ENCODE measurements at places on chromosomes 6 and 20. TPM values are rescaled to one million over a fixed set of nuclear protein-coding genes. Genes with fewer than 3 reads are reported as not detected.

The ESR1 gene
- 0.35 TPM for polyA plus RNA-seq

The GLP1R gene
- polyA plus RNA-seq = not detected

DNA sequence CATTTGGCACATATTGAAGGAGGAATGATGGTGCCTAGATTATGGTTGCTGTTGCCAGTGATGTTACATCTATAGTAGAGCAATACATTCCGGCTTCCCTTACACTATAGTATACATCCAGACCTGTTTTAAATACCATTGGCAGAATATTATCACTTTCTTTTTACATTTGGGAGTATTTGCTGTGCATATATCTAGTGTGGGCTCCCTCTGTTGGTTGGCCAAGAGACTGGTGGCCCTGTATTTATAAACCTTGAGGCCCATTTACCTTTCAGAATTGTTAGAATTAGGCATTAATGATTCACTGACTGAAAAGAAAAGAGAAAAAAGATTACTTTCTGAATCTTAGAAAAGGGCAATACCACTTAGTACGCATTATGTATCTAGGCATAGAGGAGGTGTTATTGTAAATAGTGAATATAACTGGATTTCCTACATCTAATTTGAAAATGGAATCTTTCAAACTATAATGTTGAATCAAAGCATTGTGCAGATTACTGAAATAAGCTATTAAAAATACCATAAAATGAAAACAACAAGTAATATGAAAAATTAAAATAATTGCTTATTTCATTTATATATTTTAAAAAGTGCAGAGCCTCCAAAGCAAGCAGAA lies 628.8 kb upstream of the MAN1A1 start:
- peak; percentile 22 for DNase-seq

GRCh38 chr6:2862712-2863181 lies 21.1 kb upstream of the SERPINB1 start:
- DNase-seq = no peak

GRCh38 chr20:35502352-35502751 lies 27.1 kb downstream of the C20orf173 start:
- DNase-seq = no peak

The MYH7B gene
- 0.03 TPM for polyA plus RNA-seq

The MYCT1 gene
- 0.08 TPM for polyA plus RNA-seq

- no peak for DNase-seq
These were observed 632.0 kb downstream of the HTR1B start for GRCh38 chr6:76831299-76831698.

- no peak for DNase-seq
These were observed 166.2 kb upstream of the CHD6 start for GRCh38 chr20:41784209-41784958.

DNA sequence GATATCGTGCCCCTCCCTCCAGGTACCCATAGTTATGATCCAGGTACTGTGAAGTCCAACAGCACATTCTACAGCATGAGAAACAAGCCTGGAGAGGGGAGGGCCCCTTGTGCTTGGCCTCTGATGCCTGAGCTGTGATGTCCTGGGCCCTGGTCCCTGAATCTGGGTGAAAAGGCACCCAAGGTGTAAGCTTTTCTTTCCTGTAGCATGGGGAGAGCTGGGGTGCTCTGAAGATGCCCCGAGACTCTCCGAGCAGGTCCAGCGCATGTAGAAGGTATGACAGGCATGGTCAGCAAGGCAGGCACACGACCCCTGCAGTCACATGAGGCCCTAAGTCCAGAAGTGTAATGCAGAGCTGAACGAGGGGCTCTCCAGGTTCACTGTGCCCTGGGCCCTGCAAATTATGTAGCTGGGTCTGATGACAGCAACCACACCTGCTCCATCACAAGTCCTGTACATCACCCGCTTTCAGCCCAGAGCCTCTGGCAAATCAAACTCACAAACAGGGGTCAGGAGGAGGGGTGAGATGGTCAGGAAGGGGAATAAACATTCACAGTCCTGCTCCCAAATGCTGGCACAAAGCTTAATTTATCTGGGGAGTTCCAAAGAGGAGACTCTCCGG lies 1.8 kb upstream of the CTSZ start:
- no peak for DNase-seq

DNA sequence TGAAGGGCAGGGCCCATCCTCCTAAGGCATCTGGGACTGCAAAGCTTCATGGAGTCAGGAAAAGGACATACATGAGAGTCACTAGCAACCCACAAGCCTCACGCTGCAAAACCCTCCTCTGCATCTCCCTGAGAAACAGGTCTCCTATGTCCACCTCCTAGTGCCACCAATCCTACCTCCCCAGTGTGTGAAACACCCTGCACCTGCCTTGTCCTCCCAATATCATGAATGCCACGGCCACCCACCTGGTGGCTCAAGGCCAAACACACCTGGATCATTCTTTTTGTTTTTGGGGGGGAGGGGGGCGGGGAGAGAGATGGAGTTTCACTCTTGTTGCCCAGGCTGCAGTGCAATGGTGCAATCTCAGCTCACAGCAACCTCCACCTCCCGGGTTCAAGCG lies 90.5 kb downstream of the ZMYND8 start:
- DNase-seq = no peak

The CTCFL gene
- polyA plus RNA-seq = not detected

The SNAP91 gene
- polyA plus RNA-seq = 0.02 TPM

The GRIK2 gene
- 0.40 TPM for polyA plus RNA-seq

GRCh38 chr20:10280018-10280908 lies 61.6 kb downstream of the SNAP25 start:
- peak; percentile 39 for DNase-seq

DNA sequence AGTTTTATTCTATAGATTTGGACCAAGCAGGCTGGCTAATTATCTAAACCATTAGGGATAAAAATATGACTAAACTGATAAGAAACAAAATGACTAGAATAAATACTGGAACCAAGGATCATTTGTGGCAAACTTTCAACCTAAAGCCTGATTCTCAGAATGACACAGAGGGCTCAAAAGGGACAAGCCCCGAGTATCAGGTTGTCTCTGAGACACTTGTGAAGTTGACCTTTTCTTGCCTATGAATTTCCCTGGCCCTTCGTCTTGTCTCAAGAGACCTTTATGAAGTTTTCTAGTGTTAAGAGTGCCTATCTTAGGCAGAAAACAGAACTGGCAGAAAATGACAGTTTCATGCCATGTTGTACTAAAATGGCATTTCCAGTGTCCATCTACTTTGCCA lies 68.3 kb downstream of the IMPG1 start:
- no peak for DNase-seq

- DNase-seq = no peak
These were observed 915 bp downstream of the PRRC2A start for GRCh38 chr6:31621320-31621939.

GRCh38 chr20:1983301-1983700 lies 10.6 kb downstream of the PDYN start:
- DNase-seq = no peak

GRCh38 chr6:11288065-11288464 lies 55.6 kb upstream of the NEDD9 start:
- DNase-seq = no peak

GRCh38 chr6:23589811-23590210 lies 536.2 kb upstream of the NRSN1 start:
- no peak for DNase-seq

DNA sequence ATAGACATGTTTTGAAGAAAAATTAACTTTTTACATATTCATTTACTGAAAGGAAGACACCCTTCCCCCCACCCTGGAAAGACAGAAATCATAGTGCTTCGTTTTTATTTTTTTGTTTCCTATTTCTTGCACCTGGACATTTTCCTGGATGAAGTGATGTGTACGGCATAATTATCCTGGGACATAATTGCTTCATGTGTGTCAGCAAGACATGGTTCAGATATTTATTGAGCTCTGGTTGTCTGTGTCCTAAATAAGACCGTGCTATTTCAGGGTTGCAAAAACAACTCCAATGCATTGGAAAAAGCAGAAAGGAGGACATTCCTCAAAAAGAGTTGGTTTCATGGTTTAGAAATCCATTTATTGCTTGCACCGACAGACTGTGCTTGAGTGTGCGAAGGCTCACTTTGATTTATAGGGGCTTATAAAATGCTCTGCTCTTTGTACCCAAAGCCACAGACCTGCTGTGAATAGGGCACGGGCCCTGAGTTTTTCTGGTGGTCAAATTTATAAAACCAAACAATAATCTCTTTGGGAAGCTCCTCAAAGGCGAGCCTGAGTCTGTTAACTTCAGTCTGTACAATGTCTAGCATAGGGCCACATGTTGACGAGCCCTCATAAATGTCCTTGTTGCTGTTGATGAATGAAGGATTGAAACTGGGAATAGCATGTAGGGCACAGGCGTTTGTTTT lies 179.5 kb downstream of the SOX4 start:
- DNase-seq = no peak

The FAM120B gene
- 14.8 TPM for polyA plus RNA-seq

- peak; percentile 70 for DNase-seq
These were observed 6.8 kb upstream of the MICA start for GRCh38 chr6:31396422-31397152.

The GSTA2 gene
- polyA plus RNA-seq = not detected

The PLAGL1 gene
- polyA plus RNA-seq = 25.0 TPM

- DNase-seq = no peak
These were observed 63.8 kb upstream of the ATXN1 start for GRCh38 chr6:16824845-16825685.

DNA sequence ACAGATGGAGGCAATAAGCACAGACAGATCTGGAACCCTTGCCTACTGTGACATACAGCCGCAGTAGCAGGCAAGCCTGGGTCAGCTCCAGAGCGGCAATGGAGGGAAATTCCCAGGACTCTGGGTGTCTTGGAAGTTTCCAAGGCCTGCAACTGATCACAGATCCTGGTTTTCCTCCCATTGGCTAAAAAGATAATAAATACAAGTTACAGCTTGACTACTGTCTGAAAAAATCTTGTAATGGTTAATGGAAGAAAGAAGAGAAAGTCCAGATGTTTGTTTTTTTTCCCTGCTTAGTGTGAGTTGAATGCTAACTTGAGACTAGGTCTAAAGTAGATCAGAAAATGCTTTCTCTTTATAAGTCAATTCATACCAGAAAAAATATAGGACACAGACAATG lies 307.6 kb downstream of the ALDH8A1 start:
- DNase-seq = peak; percentile 44

DNA sequence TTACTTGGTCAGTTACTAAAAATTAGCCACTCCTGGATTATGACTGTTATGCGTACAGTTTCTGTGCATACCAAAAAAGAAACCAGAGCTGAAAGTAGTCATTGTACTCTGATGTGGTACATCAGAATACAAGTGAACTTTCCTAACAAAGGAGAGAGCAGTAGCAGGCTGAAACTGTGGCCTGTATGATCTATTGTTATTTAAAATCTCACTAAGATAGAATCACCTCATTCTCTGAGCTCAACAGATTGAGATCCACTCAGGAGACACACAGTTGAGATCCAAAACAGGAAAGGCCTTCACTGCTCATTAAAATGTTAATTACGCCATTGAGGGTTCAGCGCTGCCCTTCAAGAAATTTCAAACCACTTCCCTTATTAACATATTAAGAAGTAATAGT lies 576.4 kb downstream of the LMBRD1 start:
- DNase-seq = no peak

DNA sequence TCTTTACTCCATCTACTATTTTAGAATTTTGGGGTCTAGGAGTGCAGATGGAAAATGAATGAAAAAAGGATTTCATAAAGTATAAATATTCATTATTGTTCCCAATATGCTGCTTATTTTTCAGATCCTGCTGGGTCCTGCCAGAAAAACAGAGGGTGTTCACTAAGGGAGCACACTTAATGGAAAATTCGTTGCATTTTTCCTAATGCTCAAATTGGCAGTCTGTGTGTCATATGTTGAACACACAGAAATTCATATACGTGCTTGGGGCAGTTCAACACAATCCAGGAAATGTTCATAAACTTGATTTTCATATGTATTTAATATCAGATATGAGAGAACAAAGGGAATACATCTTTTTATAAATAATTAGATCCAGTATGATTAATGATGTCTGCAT lies 1019.4 kb downstream of the EPHA7 start:
- DNase-seq = no peak

The CST3 gene
- polyA plus RNA-seq = 180 TPM

The ANKRD66 gene
- polyA plus RNA-seq = not detected

The LAMA4 gene
- polyA plus RNA-seq = 662 TPM

GRCh38 chr20:5890773-5891441 lies 59.4 kb downstream of the TRMT6 start:
- DNase-seq = no peak

GRCh38 chr20:8853805-8854338 lies 215.0 kb upstream of the PLCB4 start:
- peak; percentile 87 for DNase-seq

- DNase-seq = no peak
These were observed 28.5 kb upstream of the TMEM14A start for GRCh38 chr6:52642368-52642767.

GRCh38 chr20:41733151-41733550 lies 115.0 kb upstream of the CHD6 start:
- DNase-seq = no peak

DNA sequence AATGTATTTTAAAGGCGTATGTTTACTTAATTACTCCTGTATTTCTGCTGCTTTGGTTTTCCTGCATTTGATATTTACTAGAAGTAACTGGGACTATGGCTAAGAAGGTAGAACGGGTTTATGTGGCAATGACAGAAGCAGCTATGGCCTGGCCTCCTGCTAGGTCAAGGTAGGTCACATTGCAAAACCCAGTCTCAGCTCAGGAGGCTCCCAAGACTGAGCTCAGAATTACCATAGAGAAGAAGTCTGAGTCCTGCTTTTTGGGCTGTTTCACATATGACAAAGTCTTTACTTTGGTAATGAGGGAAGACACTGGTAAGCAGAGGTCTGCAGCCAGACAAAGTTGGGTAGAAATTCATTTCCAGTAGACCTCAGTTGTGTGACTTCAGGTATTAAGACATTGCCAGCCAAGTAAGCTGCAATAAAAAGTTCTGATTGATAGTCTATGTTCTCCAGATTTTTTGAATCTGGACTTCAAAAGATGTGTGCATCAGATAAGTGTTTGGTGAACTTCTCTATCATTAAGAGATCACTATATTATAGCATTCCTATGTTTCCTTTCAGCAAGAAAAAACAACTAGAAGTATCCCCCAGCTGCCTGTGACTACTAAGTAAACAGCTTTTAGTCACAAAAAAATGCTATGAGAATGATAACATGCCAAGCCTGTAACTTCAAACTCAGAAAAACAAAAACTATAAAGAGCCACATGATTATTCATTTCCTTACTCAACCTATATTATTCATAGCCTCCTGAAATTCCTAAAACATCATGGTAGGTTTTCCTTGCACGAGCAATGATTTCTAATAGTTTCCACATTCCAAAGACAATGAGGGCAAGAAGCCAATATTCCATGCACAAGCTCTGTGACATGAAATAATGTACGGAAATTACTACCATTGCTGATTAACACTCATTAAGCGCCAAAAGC lies 312.3 kb downstream of the HAO1 start:
- peak; percentile 67 for DNase-seq

Data from fibroblast of lung (primary cell).